ENCODE measurements at places on chromosomes 13 and 19. TPM values are rescaled to one million over a fixed set of nuclear protein-coding genes. Genes with fewer than 3 reads are reported as not detected.

DNA sequence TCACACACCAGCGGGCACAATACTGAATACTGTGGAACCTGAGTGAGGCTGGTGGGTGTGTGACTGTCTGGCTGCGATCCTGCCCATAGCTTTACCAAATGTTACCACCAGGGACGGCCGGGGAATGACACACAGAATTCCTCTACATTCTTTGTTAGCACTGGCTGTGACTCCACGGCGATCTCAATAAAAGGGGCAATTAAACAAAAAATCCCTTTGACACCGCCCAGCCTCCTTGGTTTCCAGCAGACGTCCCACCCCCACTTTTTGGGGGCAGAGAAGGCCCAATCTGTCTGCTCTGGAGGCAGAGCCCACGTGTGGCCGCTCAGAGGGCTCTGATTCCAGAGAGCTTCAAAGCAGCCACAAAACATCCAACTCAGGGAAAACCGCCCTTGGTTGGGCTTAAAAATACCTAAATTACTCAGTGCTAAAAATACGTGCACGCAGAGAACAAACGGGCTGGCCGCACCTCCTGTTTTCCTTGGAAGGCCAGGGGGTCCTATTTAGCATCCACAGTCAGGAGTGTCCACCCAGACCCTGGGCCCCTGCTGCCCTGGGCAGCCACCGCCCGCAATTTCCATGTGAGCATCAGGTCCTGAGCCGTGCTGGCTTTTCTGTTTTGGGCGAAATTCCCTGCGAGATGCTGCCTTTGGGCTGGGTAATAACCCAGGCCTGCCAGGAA, 47.8 kb downstream of the GADD45B start:
- peak; percentile 31 for DNase-seq

The CASP14 gene
- not detected for total RNA-seq

GRCh38 chr13:85419611-85420010, 379.6 kb downstream of the SLITRK6 start:
- DNase-seq: no peak

DNA sequence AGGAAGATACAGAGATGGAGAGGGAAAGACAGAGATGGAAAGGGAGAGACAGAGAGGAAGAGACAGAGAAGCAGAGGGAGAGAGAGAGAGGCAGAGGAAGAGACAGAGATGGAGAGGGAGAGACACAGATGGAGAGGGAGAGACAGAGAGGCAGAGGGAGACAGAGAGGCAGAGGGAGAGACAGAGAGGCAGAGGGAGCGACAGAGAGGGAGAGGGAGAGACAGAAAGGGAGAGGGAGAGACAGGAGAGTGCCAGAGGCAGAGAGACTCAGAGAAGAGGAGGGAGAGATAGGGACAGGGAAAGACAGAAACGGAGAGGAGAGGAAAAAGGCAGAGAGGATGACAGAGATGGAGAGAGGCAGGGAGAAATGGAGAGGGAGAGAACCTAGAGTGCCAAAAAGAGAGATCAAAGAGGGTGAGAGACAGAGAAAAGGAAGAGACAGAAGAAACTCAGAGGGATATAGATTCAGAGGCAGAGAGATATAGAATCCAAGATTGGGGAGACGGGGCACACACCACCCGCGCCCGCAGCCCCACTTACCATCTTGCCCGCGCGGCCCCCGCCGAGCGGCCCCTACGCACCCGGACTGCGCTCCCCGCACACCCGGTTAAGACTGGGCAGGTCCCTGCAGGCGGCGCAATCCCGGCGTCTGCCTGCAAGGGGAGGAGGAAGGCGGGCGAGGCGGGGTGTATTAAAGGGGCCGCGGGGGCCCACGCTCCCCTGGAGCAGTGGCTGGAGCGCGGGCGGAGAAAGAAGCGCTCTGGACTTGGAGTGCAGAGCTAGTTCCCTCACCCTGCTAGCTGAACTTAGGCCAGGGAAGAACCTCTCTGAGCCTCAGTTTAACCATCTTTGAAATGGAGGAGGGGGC, 10.7 kb downstream of the TM6SF2 start:
- DNase-seq: no peak

- no peak for DNase-seq
These were observed 59.2 kb downstream of the EDNRB start for GRCh38 chr13:77859450-77859849.

DNA sequence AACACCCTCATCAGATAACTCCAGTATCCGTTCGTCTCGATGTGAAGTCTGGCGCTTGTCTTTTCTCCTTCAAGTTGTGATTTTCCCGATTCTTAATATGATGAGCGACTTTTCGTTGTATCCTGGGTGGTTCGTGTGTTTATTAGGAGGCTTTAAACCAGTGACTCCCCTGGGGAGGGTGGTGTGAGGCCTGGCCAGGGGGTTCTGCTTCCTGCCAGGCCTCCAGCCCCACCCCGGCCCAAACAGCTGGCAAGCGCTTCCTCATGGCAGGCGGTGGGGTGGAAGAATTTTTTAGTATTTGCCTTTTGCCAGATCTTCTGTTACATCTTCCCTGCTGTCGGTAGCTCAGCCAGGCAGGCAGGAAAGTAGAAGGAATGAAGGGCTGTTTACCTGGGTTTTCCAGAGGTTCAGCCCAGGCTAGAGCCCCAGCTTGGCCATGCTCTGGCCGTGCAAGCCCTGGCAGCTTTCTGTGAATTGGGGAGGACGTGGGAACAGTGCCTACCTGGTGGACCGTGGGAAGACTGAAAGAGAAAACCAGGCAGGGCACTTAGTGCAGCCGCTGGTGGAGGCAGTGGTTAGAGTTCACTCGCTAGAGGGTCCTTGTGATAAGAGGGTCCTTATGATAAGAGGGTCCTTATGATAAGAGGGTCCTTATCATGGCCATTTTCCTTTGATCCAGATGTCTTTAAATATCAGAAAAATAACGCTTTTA, 37.7 kb upstream of the DCUN1D2 start:
- peak; percentile 31 for DNase-seq

DNA sequence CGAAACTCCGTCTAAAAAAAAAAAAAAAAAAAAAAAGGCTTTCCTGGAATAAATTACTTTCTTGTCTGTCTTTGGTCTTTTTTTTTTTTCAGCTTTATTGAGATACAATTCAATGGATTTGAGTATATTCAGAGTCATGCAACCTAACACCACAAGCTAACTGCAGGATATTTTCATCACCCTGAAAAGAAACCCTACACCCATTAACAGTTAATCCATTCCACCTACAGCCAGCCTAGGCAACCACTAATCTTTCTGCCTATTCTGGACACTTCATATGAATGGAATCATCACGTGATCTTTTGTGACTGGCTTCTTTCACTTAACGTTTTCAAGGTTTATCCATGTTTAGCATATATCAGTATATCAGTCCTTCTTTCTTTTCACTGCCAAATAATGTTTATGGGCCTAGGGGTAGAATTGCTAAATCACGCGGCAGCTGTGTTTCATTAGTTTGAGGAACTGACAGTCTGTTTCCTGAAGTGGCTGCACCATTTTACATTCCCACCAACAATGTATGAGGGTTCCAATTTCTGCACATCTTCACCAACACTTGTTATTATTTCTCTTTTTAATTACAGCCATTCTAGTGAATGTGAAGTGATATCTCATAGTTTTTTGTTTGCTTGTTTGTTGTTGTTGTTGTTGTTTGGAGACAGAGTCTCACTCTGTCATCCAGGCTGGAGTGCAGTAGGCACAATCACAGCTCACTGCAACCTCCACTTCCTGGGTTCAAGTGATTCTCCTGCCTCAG, 19.9 kb downstream of the LRFN3 start:
- DNase-seq: no peak

The ADGRE3 gene
- total RNA-seq: 0.50 TPM

DNA sequence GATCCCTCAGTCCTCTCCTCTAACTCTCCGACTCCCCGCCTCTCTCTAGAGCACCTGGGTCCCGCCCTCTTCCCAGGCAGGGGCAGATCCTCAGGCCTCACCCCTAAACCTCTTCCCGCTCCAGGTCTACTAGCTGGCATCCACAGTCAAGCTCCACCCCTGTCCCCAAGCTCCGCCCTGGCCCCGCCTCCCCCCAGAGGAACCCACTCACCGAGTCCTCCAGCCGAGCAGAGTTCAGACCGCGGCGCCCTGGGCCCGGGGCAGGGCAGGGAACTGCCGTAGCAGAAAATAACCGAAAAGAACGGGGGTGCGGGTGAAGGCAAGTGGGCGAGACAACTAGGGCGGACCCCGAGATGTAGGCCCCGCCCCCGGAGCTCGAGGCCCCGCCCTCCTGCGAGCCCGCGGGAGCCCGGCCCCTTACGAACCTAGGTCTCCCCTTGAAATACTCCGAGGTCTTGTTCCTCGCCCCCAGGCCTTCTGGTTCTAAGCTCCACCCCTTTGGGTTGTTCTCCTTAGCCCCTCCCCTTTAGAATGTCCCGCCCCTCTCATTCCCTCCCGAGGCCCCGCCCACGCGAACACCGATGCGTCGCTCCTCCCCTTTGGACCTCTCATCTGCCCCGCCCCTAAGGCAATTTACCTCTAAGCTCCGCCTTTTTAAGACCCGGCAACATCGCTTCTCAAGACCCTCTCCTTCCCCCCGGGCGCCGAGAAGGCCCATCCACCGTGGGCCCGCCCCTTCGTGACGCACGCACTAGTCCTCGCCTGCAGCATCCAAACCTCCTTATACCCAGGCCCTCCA, at the start of gene GGN:
Gene GGN, minus strand, starts transcription at position 485 of the 799 bp plus-strand sequence. CDS start 773 bp downstream, outside the sequence.
- DNase-seq: peak; percentile 72

GRCh38 chr13:30120133-30120822, 187.1 kb downstream of the KATNAL1 start:
- DNase-seq: no peak
